ENCODE measurements at places on chromosomes 3 and 15. TPM values are rescaled to one million over a fixed set of nuclear protein-coding genes. Genes with fewer than 3 reads are reported as not detected.

The DCLK3 gene
- not detected for total RNA-seq

The NR1D2 gene
- 53.0 TPM for total RNA-seq

The AHSG gene
- total RNA-seq = not detected

The SCG3 gene
- not detected for total RNA-seq

The CTXN2 gene
- total RNA-seq = not detected

Measured in fibroblast of the aortic adventitia (primary cell).